Placental pericyte (primary cell): ENCODE measurements at places on chromosomes 5 and 9. TPM values are rescaled to one million over a fixed set of nuclear protein-coding genes. Genes with fewer than 3 reads are reported as not detected.

The OR13C2 gene
- not detected in 2 replicates for total RNA-seq

The GALT gene
- 29.3 and 35.9 TPM in 2 replicates for total RNA-seq

The MZB1 gene
- total RNA-seq = 0.29 TPM in 1 of 2 replicates, not detected in the other

The SPATA31A3 gene
- not detected in 2 replicates for total RNA-seq

The THOC3 gene
- 16.6 and 72.0 TPM in 2 replicates for total RNA-seq

The TRIM41 gene
- 10.5 and 15.1 TPM in 2 replicates for total RNA-seq

The QRFP gene
- not detected in 2 replicates for total RNA-seq

The TERT gene
- not detected in 2 replicates for total RNA-seq

The CCDC192 gene
- total RNA-seq = not detected in 2 replicates

The CREBRF gene
- total RNA-seq = 9.0 and 18.8 TPM in 2 replicates

The ORM2 gene
- not detected in 2 replicates for total RNA-seq

The CKMT2 gene
- 0.29 and 0.44 TPM in 2 replicates for total RNA-seq
